ENCODE measurements at places on chromosomes 13 and 19.

- DNase-seq = no peak
These were observed 786.4 kb upstream of the SLITRK1 start for GRCh38 chr13:84668637-84669036.

- no peak for DNase-seq
These were observed 300.5 kb downstream of the SPRY2 start for GRCh38 chr13:80040196-80040980.

GRCh38 chr13:113275387-113275786 is 21.7 kb upstream of the LAMP1 start:
- DNase-seq = no peak

DNA sequence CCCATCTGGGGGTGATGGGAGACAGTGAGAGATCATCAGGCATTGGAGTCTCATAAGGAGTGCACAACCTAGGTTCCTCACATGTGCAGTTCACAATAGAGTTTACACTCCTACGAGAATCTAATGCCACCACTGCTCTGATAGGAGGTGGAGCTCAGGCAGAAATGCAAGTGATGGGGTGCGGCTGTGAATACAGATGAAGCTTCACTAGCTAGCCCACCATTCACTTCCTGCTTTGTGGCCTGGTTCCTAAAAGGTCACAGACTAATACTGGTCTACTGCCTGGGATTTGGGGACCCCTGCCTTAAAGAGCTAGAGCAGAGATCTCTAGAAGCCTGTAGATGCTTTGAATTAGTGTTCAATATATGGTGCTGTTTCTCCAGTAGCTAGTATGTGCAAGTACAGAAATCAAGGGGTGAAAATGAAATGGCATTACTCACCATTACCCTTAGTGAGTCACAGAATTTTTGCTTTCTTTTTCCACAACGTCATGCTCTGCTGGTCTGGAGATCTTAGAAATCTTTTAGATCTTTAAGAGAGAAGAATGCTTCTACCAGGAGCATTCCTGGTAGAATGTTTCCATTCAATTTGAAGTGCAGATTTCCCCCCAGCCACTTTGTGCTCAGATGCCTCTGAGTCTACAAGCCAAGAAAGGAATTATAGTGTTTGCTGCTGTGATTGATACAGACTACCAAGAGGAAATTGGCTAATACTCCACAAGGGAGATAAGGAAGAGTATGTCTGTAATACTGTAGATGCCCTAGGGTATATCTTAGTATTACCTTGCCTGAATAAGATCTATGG is 2301.2 kb downstream of the PCDH9 start:
- no peak for DNase-seq

- no peak for DNase-seq
These were observed 72.9 kb upstream of the GPR183 start for GRCh38 chr13:99379856-99380801.

- DNase-seq = no peak
These were observed 139.4 kb downstream of the LHFPL6 start for GRCh38 chr13:39463611-39464010.

DNA sequence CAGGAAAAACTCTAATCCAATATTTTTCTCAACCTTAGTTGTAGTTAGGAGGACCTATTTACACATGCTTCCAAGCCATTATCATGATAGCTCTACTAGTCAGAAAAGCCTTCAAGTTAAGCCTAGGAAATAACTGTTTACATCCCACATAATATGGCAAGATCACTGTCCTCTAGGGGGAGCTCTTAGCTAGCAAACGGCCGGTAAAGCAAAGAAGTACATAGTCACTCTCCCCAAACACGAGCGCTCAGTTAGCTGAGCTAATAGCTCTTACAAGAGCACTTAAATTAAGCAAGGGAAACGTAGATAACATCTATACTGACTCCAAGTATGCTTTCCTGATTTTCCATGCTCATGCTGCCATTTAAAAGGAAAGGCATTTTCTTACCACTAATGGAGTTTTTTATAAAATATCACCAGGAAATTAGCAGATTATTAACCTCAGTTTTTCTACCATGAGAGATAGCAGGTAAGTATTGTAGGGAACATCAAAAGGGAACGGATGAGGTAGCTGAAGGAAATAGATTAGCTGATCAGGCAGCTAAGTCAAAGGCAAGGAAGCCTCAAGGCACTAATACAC is 100.6 kb upstream of the PABPC3 start:
- DNase-seq = no peak

- no peak for DNase-seq
These were observed 171.8 kb downstream of the GPC6 start for GRCh38 chr13:93398167-93399035.

- no peak for DNase-seq
These were observed 181.9 kb upstream of the EDNRB start for GRCh38 chr13:78100486-78100885.

GRCh38 chr13:92300651-92301050 is 902.2 kb downstream of the GPC5 start:
- DNase-seq = no peak

GRCh38 chr13:109602356-109602755 is 184.0 kb downstream of the IRS2 start:
- no peak for DNase-seq

DNA sequence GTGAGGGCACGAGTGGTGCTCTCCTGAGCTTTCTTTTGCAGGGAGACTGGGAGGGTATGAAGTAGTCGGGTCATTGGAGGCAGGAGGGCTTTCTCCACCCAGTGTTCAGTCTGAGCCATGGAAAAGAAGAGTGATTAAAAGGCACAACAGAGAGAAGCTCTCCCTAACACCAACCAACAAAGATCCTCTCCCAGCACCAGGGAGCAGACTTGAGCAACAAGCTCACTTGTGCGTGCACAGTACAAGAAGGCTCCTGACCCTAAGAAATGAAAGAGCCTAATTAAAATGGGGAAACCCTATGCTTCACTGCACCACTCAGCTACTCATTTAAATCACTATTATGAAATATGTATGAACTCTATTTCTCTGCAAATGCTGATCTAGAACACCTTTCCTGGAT is 276.3 kb upstream of the SOX21 start:
- DNase-seq = no peak

- no peak for DNase-seq
These were observed 75.8 kb downstream of the LRCH1 start for GRCh38 chr13:46628622-46629365.

DNA sequence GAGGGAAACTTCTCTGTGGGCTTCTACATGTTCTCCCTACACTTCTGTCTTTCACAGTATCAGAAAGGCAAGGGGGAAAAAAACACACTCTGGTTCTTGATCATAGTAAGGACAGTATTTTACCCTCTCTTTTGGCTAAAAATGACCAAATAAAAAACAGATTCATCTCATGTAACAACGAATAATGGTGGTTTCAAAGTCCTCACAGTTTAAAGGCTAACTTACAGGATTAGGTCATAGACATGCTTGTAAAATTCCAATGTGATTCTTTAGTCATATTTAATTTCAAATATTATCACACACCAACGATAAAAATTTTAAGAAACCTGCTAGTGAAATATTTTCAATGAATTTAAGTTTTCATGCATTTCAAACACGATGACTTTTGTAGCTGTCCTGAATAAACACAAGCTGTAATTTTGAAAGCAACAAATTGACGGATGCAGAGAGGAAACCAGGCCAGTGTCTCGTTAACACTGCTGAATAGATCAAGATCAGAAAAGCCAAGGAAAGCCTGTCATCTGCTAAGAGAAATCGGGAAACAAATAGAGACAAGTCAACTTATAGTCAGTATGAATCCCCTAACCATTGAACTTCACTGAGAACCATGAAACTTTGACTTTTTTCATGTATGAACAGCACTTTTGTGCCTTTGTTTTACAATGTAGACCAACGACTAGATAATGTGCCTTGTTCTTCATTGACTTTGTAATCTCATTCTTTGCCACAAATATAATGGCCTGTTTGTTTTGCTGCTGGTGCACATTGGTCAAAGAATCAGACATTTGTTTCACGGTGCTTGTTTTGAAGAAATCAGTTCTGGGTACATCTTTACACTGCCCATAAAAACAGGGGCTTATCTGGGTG is 22.0 kb downstream of the MBNL2 start:
- no peak for DNase-seq

DNA sequence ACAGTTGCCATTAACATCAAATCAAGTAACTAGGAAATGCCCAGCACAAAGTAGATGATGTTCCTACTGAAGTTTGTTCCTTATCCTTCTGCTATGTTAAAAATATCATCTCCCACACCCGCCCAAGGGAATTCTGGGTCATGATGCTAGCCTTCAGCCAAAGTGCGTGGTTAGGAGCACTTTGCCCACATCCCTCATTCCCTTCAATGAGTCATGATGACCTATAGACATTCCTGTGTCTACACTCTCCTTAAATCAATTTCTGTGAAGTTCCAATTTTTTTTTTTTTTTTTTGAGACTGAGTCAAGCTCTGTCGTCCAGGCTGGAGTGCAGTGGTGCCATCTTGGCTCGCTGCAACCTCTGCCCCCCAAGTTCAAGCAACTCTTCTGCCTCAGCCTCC is 17.0 kb downstream of the RXFP2 start:
- DNase-seq = no peak
